ENCODE measurements at places on chromosomes 6 and 20. TPM values are rescaled to one million over a fixed set of nuclear protein-coding genes. Genes with fewer than 3 reads are reported as not detected.

The ACSS1 gene
- total RNA-seq = 0.56 TPM

The COL19A1 gene
- total RNA-seq = under 0.01 TPM

The LY86 gene
- total RNA-seq = not detected

The PRKN gene
- total RNA-seq = 0.28 TPM

GRCh38 chr20:14664101-14664500 is 326.7 kb upstream of the FLRT3 start:
- no peak overlapping the region for H3K4me3 ChIP-seq
- H3K36me3 ChIP-seq = no peaks in the 10 kb centered on the region
- no peak for DNase-seq
- H3K27ac ChIP-seq = no peak overlapping the region
- H3K27me3 ChIP-seq = no peaks in the 10 kb centered on the region

GRCh38 chr6:114389111-114389510 is 46.3 kb upstream of the HS3ST5 start:
- no peak for DNase-seq
- no peaks in the 10 kb centered on the region for H3K27me3 ChIP-seq
- no peaks in the 10 kb centered on the region for H3K4me1 ChIP-seq
- no peak overlapping the region for H3K27ac ChIP-seq

DNA sequence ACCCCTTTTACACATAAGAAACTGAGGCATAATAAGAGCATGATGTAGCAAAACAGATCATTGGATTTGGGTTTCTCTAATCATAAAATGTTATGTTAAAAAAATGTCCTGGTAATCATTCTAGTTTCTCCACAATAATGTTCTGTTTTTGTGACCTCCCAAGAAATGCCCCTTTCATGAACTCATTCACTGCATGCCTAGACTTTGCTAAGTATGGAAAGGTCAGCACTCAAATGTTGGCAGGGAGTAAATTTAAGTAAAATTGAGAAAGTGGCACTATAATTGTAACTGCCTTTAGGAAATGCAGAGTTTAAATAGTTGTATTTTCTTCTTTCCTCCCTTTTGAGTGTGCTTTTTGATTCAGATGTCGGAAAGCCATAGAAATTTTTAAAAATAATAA is 48.5 kb upstream of the ID4 start:
- H3K4me1 ChIP-seq = peaks cover 6% of the 10 kb centered on the region
- no peak for DNase-seq
- H3K4me3 ChIP-seq = no peak overlapping the region
- H3K36me3 ChIP-seq = no peaks in the 10 kb centered on the region
- H3K27ac ChIP-seq = no peak overlapping the region

DNA sequence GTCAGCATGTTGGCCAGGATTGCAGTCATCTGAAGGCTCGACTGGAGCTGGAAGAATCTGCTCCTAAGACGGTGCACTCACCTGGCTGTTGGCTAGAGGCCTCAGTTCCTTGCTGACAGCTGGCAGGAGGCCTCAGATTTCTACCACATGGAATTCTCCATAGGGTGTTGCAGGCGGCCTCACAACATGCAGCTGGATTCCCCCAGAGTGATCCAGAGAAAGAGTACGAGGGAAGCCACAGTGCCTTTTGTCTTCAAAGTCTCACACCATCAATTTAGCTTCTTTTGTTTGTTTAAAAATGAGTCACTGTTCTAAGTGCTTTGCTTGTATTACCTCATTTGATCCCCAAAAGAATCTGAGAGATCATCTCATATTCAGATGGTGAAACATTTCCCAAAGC is 65.5 kb upstream of the FYN start:
- peaks cover 4% of the 10 kb centered on the region for H3K4me1 ChIP-seq
- H3K36me3 ChIP-seq = no peaks in the 10 kb centered on the region
- peak overlapping the region; percentile 27 for H3K27ac ChIP-seq
- H3K27me3 ChIP-seq = peaks cover 5% of the 10 kb centered on the region

- H3K27me3 ChIP-seq = peaks cover 3% of the 10 kb centered on the region
- peaks cover 3% of the 10 kb centered on the region for H3K4me1 ChIP-seq
- no peak overlapping the region for H3K27ac ChIP-seq
- DNase-seq = peak; percentile 69
These were observed 33.1 kb upstream of the TMEM30A start for GRCh38 chr6:75317503-75318206.

GRCh38 chr6:13814938-13815575 is 700 bp upstream of the MCUR1 start:
- no peaks in the 10 kb centered on the region for H3K27me3 ChIP-seq
- DNase-seq = no peak
- no peak overlapping the region for H3K27ac ChIP-seq
- no peaks in the 10 kb centered on the region for H3K36me3 ChIP-seq
- H3K4me1 ChIP-seq = no peaks in the 10 kb centered on the region

GRCh38 chr20:7505835-7506221 is 434.4 kb downstream of the HAO1 start:
- H3K36me3 ChIP-seq = no peaks in the 10 kb centered on the region
- H3K4me1 ChIP-seq = no peaks in the 10 kb centered on the region
- H3K27me3 ChIP-seq = no peaks in the 10 kb centered on the region
- no peak overlapping the region for H3K4me3 ChIP-seq

- H3K27ac ChIP-seq = no peak overlapping the region
- no peak overlapping the region for H3K4me3 ChIP-seq
- H3K27me3 ChIP-seq = peaks cover 9% of the 10 kb centered on the region
- no peaks in the 10 kb centered on the region for H3K4me1 ChIP-seq
These were observed 44.2 kb upstream of the EYA2 start for GRCh38 chr20:46850416-46850815.

- peaks cover 6% of the 10 kb centered on the region for H3K4me1 ChIP-seq
- H3K4me3 ChIP-seq = no peak overlapping the region
- peak; percentile 30 for DNase-seq
- H3K36me3 ChIP-seq = no peaks in the 10 kb centered on the region
- no peaks in the 10 kb centered on the region for H3K27me3 ChIP-seq
These were observed 29.9 kb upstream of the FKBP1A start for GRCh38 chr20:1422753-1423152.

GRCh38 chr6:72132427-72132826 is 246.1 kb downstream of the RIMS1 start:
- peaks cover 1% of the 10 kb centered on the region for H3K4me1 ChIP-seq
- no peak overlapping the region for H3K4me3 ChIP-seq
- H3K27ac ChIP-seq = no peak overlapping the region

DNA sequence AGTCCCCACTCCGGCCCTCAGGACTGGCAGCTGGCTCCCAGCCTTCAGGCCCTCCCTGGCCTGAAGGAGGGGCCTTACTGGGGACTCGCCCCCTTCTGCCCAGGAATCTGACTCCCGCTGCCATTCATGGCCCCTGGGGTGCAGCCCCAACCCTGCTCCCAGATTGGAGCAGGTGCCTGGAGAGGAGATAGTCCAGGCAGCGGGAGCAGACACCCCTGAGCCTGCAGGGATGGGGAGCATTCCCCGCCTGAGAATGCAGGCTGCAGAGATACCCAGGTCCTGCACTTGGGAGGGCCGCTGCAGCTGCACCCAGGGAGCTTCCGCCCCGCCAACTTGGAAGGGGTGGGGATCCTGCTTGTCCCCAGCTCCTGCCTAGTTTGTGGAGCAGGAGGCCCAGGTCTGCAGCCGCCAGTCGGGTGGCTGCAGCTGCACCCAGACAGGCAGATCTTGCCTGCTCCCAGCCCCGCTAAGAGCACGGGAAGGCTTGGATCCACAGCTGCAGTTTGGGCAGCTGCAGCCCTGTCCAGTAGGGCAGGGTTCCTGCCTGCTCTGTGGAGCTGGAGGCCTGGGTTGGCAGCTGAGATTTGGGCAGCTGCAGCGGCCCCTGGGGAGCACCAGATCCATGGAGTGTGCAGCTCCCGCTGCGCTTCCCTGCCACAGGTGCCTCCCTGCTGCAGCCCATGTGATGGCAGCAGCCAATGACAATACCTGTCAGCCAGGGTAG is 5.2 kb downstream of the GTSF1L start:
- no peaks in the 10 kb centered on the region for H3K36me3 ChIP-seq
- H3K27ac ChIP-seq = no peak overlapping the region
- no peak for DNase-seq

- no peaks in the 10 kb centered on the region for H3K4me1 ChIP-seq
- no peaks in the 10 kb centered on the region for H3K27me3 ChIP-seq
- no peak overlapping the region for H3K4me3 ChIP-seq
- no peak for DNase-seq
- no peaks in the 10 kb centered on the region for H3K36me3 ChIP-seq
These were observed 138.6 kb downstream of the ERMARD start for GRCh38 chr6:169890049-169890448.

- H3K27me3 ChIP-seq = no peaks in the 10 kb centered on the region
- no peak overlapping the region for H3K4me3 ChIP-seq
- H3K36me3 ChIP-seq = no peaks in the 10 kb centered on the region
- no peaks in the 10 kb centered on the region for H3K4me1 ChIP-seq
These were observed 87.5 kb upstream of the MEI4 start for GRCh38 chr6:77565370-77565769.

DNA sequence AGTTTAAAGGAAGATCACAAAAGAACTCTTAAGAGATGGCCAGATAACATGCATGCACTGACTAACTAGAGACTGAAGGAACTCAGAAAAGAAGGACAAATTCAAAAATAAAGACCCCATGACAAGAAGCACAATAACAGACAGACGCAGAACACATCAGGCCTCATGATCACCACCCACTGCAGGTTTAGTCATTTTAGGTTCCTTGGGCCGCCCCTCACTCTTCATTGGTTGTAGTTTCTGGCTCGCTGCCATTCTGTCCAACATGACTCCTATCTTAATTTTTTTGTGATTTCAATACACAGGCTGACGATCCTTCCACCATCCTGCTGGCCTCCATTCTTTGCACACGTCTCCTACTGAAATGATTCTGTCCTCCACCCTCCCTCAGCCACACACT is 21.6 kb downstream of the STX7 start:
- H3K4me1 ChIP-seq = no peaks in the 10 kb centered on the region
- H3K4me3 ChIP-seq = no peak overlapping the region
- H3K27me3 ChIP-seq = no peaks in the 10 kb centered on the region
- peaks cover 8% of the 10 kb centered on the region for H3K36me3 ChIP-seq

DNA sequence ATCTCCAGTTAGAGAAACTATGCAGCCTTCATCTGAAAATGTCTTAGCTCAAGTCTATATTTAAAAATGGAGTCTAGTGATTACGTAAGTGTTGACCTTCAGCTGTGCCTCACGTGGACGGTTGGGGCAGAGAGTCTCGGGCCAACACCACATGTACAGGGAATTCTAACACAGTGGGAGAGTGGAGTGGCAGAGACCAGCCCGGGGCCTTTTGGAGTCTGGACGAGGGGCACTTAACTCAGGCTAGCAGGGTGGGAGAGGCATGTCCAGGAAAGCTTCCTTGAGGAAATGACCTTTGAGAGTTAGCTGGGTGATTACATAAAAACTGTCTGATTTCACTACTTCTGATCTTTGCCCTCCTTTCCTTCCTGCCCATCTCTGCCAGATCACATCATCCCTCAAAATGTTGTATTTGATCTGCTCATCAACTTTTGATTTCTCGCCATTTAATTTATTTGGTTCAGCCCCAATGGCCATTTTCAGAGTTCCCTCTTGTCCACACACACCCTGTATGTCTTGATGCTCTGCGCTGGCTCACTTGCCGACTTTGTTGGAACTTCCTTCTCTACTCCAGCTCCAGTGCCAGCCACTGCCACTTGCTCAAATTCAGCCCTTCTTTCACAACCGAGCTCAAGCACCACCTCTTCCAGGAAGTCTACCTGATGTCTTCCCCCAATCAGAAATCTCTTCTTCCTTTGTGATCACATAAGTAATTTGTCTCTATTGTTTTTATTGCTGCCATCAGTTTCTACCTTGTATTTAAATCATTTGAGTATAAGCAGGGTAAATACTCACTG is 2.6 kb downstream of the ARMC2 start:
- DNase-seq = no peak
- H3K27me3 ChIP-seq = no peaks in the 10 kb centered on the region
- no peak overlapping the region for H3K4me3 ChIP-seq
- H3K4me1 ChIP-seq = peaks cover 4% of the 10 kb centered on the region
- H3K36me3 ChIP-seq = no peaks in the 10 kb centered on the region
- H3K27ac ChIP-seq = no peak overlapping the region
